ENCODE measurements at places on chromosomes 3 and 15. TPM values are rescaled to one million over a fixed set of nuclear protein-coding genes. Genes with fewer than 3 reads are reported as not detected.

The PRSS50 gene
- not detected for total RNA-seq

The IQCH gene
- total RNA-seq: 4.5 TPM

The RARB gene
- 25.8 TPM for total RNA-seq

The SNX4 gene
- total RNA-seq: 32.5 TPM

The SLC2A2 gene
- under 0.01 TPM for total RNA-seq

The STRC gene
- total RNA-seq: not detected

The ZNF620 gene
- total RNA-seq: 0.65 TPM

The NR1I2 gene
- not detected for total RNA-seq

The PEAK1 gene
- total RNA-seq: 177 TPM

The IL12A gene
- total RNA-seq: 2.8 TPM

The SECISBP2L gene
- 40.4 TPM for total RNA-seq

The LRRC49 gene
- total RNA-seq: 8.5 TPM

The ALDH1L1 gene
- total RNA-seq: 0.16 TPM

The CX3CR1 gene
- 0.16 TPM for total RNA-seq

The PP2D1 gene
- total RNA-seq: not detected

The PRICKLE2 gene
- total RNA-seq: 62.7 TPM

The CLCN2 gene
- 5.2 TPM for total RNA-seq

The MESP1 gene
- 0.12 TPM for total RNA-seq

The C3orf80 gene
- total RNA-seq: 0.61 TPM
